ENCODE measurements at places on chromosomes 1 and 21.

- DNase-seq = no peak
Observed at GRCh38 chr1:76715474-76715873, 151.8 kb upstream of the ST6GALNAC5 start.

DNA sequence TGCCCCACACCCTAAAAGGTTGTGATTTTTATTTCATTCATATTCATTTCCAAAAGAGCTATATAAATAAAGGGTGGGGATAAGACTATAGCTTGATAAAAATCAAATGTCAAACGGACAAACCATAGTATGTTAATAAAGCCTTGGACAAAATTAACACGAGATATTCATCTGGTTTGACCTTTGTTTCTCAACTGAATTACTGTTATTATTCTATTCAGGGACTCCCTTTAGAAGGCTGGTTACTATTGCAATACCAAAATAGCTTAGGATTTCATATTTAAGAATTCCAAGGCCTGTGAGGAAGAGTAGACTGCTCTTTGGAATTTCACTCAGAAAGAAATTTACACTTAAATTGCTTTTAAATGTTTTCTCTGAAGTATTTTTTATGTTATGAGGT lies 10.2 kb upstream of the PALMD start:
- no peak for DNase-seq

- DNase-seq = peak; percentile 17
Observed at GRCh38 chr1:158285756-158286241, 3.9 kb upstream of the CD1C start.

DNA sequence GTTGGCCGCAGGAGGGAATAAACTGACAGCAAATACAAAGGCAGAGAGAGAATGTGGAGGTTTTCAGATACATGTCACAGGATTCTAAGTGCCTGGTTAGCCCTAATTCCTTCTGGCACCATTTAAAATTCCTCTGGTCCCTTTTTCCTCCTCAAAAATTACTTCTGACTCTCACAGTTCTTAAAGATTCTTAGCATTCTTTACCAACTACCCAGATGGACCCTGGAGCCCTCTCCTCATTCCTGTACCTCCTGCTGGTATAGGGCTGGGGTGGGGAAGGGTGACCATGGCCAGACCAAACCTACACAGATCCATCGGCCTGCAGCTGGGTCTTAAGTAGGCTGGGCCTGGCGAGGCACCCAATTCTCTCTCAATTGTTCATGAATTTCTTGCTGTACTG lies 7.2 kb downstream of the MKNK1 start:
- DNase-seq = no peak

- peak; percentile 77 for DNase-seq
Observed at GRCh38 chr1:2212532-2213491, 15.3 kb upstream of the SKI start.

GRCh38 chr1:18750600-18750999 lies 108.9 kb downstream of the TAS1R2 start:
- no peak for DNase-seq

DNA sequence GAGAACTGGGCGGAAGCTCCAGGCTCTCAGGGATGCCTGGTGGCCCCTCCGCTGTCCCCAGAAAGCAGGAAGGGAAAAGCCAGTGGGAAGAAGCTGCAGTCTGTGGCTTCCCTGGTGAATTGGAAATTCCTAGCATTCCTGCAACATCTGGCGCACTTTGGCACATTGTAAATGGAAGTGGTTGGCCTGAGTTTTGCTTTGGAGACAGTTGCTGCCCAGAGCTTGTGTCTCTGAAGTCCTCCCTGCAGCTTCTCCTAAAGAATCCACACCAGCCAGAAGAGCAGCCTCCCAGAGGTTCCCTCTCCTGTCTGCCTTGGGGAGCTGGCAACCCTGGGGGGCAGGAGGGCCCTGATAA lies 48.2 kb downstream of the ARHGEF10L start:
- DNase-seq = no peak

DNA sequence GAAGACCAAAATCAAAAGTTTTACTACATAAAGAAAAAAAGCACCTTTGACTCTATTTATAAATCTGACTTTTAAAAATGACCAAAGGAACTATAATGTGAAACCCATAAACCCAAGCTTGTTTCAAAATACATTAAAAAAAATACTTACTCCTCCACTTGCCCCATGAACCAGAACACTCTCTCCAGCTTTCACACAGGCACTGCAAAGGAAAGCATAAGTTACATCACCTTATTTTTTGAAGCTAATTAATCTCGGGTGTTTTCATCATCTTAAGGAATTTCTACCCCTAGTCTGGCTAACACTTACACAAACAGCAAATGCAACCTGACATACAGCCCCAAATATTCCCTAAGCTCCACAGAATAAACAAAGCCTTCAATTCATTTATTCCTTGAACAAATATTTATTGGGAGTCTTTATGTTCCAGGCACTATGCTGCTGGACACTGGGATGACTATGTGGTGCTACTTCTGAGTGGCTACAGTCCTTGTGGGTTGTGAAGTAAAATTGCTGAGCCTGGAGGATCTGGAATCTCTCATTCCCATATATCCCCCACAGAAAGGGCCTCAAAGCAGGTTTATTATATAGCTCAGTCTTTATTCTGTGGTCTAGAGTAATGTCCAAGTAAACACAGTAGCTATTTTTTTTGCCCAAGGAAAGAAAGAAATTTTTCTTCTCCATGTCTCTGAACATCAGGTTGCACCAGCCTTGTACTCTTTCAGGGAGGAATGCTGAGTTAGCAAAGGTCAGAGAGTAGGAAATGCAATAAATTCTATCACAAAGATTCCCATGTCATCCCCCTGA lies 18.2 kb downstream of the CRYZ start:
- no peak for DNase-seq

GRCh38 chr1:181202986-181203555 lies 114.6 kb downstream of the IER5 start:
- no peak for DNase-seq

GRCh38 chr1:100512803-100513352 lies 25.1 kb upstream of the GPR88 start:
- no peak for DNase-seq

DNA sequence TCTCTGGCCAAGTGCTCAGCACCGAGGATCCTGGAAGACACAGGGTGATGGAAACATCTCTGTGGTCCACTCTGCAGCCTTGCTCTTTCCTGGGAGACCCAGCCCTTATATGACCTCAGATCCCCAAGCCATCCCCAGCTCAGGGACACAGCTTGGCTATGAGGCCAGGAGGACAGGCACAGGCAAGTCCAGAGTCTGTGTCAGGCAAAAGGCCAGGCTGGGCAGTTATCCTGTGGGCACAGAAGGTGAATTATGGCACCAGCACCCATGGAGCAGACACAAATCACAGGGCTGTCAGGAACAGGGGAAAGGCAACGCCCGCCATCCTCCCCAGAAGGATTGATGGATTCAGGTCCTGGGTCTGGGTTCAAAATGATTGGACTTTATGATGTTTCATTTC lies 52.1 kb upstream of the SCMH1 start:
- DNase-seq = no peak

DNA sequence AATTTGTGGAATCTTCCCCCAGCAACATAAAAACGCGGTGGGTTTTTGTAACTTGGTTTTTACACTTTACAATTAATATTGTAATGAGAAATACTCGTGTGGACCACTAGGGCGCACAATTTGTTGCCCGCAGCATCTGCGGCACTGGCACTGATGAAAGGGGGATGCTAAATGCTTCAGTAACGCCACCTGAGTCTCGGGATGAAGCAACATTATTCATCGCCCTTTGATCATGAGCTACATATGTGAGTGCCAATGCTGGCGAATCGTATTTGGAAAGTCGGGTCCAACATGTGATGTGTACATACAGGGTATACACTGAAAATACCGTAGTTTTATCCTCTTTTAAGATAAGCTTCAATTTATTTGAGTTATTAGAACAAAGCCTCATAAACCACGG lies 34.2 kb upstream of the COX20 start:
- DNase-seq = no peak

- no peak for DNase-seq
Observed at GRCh38 chr1:13737398-13737797, 37.4 kb downstream of the PRDM2 start.

DNA sequence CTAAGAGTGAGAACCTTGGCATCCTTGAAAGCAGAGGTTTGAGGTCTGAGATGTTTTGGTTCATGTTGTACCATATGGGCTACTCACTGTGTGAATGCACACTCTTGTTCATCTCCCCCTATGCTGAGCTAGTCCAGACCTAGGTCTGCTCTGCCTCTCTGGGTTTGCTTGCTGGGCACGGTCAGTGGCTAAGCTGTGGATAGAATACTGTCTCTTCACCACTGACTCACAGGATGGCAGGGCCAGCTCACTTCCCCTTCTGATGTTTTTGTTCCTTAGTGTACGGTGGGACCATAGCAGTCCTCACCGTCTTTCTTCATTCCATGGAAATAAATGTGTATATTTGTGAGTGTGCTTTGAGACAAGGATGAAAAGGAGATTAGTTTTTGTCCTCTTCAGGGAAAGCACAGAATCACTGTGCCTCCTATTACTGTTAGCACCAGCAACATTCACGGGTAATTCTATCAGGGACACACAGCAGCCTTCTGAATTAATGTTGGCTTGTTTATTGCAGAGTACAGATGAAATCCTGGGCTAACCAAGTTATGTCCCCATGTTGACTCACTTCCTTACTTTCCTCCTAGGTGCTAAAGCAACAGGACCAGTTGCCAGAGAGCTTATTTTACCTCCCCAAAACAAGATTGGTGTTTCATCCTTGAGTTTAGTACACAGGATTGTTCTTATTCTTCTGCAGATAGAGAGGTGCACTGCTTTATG lies 56.9 kb upstream of the IVNS1ABP start:
- no peak for DNase-seq

- DNase-seq = no peak
Observed at GRCh38 chr1:175536921-175537320, 206.5 kb downstream of the TNR start.
